ENCODE measurements at places on chromosomes 2 and 18.
A peak's percentile ranks its signal among the peaks of the same experiment; 100 is the strongest.

GRCh38 chr2:40028792-40029488 lies 249.9 kb upstream of the THUMPD2 start:
- no peak for DNase-seq

DNA sequence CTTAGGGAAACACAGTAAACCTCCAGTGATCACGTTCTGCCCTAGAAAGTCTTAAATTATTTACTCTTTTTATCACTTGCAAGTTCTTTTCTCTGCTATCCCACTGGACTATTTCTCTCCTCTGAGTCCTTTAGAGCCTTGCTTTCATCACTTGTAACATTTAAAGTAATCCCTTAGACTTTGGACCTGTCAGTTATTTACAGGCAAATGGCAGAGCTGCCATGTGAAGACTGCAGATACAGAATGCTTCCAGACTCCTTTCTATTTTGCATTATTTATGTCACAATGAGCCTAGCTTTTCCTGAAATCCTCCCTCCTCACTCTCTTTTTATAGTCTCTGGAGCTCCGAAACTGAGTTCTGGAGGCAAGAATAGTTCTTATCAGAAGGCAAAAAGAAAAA lies 325.6 kb upstream of the TRIB2 start:
- DNase-seq: no peak

GRCh38 chr2:121085801-121086200 lies 199.2 kb downstream of the TFCP2L1 start:
- no peak for DNase-seq

DNA sequence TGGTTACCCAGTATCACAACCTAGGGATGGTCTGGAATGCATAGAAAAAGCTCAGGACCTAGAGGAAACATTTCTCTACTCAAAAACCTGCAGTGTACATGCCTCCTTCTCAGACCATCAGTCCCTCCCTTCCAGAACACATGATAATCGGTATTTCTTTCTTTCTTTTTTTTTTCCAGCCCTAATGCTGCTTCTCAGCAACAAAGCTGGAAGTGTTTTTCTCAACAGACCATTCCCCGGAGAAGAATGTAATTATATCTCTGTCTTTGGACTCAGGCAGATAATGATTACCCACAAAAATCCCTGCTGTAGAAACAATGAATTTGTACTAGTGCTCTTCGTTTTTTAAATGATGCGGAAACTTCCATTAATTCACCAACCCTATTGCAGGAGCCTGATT lies 44.1 kb upstream of the NDUFV2 start:
- DNase-seq: no peak

DNA sequence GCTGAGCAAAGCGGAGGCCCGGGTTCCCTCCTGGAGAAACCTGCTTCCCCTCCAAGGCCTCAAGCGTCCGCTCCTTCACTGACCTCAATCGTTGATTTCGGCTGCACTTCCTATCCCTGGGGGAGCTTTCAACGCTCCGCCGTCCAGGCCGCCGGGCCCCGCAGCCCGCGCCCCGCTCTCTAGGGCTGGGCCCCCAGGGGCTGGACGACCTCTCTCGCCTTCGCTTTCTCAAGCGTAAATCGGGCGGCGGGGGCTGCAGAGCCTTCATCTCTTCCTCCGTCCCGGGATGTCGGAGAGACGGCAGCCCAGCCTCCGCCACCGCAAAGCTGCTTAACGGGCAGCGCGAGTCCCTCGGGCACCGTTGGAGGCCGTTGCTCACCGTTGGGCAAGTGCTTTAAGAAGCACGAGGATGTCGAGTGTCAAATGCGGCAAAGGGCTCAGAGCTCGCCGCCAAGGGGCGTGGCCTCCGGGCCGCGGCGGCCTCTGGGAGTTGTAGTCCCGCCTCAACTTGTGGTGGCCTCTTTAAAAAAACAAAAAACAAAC lies 8.5 kb downstream of the HES6 start:
- DNase-seq: peak; percentile 57

- DNase-seq: no peak
These were observed 161.4 kb upstream of the ACVR2A start for GRCh38 chr2:147683380-147683779.

GRCh38 chr18:46315161-46315560 lies 211.0 kb downstream of the HAUS1 start:
- DNase-seq: no peak

- DNase-seq: no peak
These were observed 27.9 kb upstream of the EPC2 start for GRCh38 chr2:148616662-148617061.

DNA sequence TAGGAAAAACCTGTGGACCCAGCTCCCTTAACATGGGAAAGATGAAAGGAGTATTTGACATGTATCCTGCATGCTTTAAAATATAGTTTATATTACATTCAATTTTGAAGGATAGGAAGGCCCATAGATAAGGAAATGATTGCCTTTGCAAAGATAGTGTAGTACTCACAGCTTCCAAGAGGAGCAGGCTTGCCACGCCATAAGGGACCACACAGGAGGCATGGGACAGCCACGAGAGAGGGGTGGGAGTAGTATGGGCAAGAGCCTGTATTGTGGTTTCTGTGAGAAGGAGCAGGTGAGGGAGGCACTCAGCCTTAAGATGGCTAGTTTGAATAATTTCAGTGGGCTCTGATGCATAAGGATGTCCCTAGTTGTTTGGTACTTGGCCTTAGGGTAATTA lies 740.3 kb downstream of the SATB2 start:
- no peak for DNase-seq

DNA sequence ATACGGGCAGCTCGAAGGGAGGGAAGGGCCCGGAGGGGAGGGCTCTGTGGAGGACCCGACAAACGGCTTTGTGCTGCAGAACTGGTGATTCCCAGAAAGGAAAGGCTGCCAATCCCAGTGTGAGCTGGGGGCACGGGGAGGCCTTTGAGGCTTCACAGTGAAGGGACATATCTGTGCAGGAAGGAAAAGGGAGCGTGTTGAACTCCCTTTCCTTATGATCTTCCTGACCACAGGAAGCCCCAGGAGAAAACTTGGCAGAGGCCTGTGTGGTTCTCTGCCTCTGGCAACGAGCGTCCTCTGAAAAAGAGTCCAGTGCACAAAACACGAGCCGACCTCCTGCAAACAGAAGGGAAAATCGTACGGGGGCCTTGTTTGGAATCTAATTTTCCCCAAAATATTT lies 683.5 kb upstream of the SALL3 start:
- DNase-seq: no peak

DNA sequence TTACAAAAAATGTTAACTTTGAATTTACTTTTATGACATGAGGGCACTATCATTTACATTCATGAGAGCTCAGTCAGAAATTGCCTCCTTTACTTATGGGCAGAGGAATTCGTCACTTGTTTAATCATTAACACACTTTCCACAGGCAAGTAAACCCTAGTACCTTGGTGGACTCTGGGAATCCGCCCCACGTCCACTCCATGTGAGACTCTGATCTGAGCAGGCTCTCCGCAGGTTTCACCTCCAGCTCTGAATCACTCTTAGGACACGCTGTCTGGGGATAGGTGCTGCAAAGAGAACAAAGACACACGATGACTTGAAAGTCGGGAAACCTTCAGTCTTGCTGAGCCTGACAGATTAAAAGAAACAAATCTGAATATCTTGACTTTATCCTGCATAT lies 73.6 kb downstream of the LPIN2 start:
- DNase-seq: no peak

- no peak for DNase-seq
These were observed 7.3 kb upstream of the CIB4 start for GRCh38 chr2:26648516-26648915.

DNA sequence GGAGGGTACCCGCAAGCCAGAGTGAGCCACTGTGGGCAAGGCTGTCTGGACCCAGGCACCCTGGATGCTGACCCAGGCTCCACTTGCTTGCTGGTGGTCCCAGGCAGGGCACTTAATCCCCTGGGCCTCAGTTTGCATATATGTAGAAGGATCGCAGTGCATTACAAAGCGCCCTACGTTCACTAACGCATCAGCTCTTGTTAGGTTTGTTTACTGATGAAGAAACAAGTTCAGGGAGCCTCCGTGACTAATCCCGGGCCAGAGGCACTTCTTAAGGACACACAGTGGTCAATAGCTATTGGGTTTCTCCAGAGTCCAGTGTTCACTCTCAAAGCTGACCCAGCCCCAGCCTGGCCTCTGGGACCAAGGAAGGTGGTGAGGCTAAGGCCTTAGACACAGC lies 70.2 kb downstream of the LBH start:
- no peak for DNase-seq

DNA sequence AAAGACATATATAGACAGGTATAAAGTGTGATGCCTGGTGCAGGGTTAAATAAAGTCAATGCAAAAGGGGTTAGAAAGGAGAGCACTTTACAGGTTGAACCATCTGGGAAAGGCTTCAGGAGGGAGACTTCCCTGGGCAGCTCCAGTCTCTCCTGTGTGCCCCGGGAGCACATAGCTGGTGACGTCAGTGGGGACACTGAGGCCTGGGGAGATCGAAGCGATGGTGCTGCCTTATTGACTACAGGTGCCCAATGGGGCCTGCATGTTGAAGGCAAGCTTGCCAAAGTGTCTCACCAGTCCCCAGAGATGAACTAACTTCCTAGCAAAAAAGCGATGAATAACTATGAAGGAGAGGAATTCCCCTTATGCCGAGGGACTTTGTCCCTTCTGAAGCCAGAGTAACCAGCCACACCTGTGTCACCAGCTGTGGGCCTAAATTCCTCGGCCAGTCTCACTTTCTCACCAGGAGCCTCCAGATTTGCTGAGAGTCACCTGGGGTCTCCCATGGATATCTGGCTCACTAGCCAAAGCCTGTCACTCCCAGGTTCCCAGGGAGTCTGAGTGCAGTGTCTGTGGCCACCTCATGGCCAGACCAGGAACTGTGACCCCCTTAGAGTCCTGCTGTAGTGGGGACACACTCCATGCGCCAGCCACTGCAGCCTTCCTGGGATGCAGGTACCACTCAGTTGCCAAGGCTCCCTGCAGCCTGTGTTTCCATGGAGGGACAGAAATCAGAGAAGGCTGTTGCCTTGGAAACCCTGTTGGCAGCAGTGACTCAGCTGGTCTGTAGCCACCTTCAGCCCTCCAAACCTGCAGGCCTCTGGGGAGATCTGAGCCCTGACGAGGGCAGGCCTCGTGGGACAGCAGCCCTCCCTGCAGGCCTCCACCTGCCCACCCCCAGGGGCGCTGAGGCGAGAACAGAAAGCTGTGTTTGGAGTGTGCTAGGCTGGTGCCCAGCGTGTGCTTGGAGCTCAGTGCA lies 128.7 kb downstream of the CTIF start:
- DNase-seq: no peak

- no peak for DNase-seq
These were observed 289.1 kb downstream of the NBAS start for GRCh38 chr2:15271941-15272542.

GRCh38 chr18:59623456-59624368 lies 73.5 kb downstream of the CCBE1 start:
- DNase-seq: no peak

DNA sequence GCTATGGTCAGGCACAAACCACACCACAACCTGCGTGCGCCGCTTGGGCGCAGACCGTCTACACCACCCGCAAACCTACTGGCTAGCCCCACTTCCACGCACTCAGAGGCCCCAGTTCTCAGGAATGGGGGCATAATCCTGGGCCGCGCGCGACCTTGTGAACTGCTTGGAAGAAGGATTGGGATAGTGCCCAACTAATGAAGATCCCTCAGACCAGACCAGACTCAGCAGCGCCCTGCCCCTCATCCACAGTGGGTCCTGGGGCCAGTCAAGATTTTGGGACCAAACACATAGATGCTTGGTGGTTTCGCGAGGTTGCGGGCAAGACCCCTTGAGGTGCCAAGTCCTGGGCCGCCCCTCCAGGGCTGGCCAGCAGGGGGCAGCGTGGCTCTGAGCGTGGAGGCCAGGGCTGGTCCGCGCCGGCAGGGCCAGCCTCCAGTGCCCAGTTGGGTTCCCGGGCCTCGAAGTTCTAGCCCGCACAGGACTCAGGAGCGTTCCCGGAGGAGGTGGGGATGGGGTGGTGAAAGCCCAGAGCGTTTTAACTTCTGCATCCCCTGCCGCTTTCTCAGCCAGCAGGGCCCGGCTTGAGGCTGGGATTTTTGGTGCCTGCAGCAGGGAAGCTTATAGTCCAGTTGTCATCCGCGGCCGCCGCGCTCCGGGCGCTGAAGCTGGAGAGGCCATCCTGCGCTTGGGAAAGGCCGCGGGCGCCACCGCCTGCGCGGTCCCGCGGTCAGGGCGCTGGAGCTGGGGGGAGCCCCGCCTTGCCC lies 8.3 kb downstream of the OSR1 start:
- DNase-seq: peak; percentile 66

DNA sequence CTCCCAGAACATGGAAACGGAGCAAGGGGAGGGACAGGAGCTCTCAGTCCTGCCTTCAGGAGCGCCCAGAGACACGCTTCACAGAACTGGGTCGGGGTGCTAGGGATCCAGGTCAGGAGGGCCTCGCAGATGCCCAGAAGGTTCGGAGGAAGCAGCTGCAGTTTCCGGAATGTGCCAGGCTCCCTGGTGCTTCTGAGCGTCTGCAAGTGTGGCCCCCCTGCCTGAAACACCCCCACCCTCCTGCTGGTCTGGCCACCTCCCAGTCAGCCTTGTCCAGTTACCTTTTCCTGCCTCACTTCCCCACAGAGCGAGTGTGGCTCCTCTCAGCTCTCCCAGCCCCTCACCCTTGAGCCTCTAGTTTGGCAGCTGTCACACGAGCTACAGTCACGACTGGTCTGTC lies 88.3 kb upstream of the TAF1B start:
- DNase-seq: no peak

- no peak for DNase-seq
These were observed 468 bp downstream of the PIKFYVE start for GRCh38 chr2:208266553-208266893.

- DNase-seq: no peak
These were observed 361.5 kb downstream of the DSEL start for GRCh38 chr18:67154979-67155378.

- DNase-seq: no peak
These were observed 430.6 kb downstream of the ERBB4 start for GRCh38 chr2:212107989-212108388.

GRCh38 chr2:33836628-33837027 lies 237.5 kb upstream of the FAM98A start:
- no peak for DNase-seq

GRCh38 chr2:233821196-233821595 lies 33.1 kb downstream of the HJURP start:
- no peak for DNase-seq

- DNase-seq: no peak
These were observed 9.8 kb downstream of the RBFA start for GRCh38 chr18:80044072-80044471.

GRCh38 chr2:223696719-223697118 lies 94.6 kb upstream of the SCG2 start:
- no peak for DNase-seq

DNA sequence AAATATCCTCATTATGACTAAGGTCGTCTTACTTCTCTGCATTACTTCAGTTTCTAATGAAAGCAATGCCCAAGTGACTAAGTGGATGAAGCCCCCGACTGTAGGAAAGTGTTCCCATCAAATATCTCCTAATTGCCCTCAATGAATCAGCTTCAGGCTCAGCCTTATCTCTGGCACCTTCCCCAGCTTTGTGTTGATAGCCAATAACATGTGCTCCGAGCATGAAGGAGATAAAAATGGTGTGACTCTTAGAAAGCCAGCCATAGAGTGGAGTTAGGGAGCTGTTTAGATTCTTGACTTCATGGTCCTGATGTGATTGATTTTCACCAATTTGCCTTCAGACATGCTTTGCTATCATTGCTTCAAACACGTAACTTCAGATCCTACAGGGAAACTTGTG lies 339.2 kb upstream of the NRP2 start:
- no peak for DNase-seq

GRCh38 chr2:3571284-3571683 lies 3.8 kb upstream of the RPS7 start:
- no peak for DNase-seq

GRCh38 chr2:191933307-191934105 lies 86.6 kb upstream of the CAVIN2 start:
- no peak for DNase-seq

Measured in nucleus accumbens (tissue), 56 donors.